ENCODE measurements at places on chromosomes 13 and 19.
A peak's percentile ranks its signal among the peaks of the same experiment; 100 is the strongest.

DNA sequence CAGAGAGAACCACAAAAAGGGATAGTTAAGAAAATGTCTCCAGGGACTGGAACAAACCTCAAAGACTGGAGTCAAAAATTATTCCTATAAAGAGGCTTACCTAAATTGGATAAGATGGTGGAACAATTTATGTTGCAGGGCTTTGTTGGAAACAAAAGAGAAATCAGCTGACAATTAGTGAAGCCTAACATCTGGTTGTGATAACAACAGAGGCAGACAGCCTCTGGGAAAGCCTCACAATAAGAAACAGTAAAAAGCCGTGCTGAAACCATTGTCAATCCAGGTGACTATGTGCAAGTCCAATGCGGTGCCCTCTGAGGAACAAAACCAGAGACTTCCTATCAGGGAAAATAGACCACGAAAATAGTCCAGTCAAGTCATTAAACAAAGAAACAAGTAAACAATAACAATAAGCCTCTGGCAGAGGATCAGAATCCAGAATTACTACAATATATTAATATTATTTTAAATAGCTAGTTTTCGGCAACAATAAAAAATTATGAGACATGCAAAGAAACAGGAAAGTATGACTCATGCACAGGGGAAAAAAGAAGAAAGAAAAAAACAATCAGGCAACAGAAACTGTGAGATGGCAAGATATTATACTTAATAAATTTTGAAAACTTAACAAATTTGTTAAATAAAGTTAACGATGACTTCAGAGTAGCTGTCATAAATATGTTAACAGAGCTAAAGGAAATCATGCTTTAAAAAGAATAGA lies 99.7 kb upstream of the RXFP2 start:
- DNase-seq = peak; percentile 69

GRCh38 chr19:11199517-11199916 lies 2.2 kb upstream of the KANK2 start:
- DNase-seq = no peak

GRCh38 chr19:19405971-19406877 lies 749 bp downstream of the GATAD2A start:
- DNase-seq = peak; percentile 51

GRCh38 chr13:48775285-48775684 lies 121.6 kb downstream of the CYSLTR2 start:
- no peak for DNase-seq

DNA sequence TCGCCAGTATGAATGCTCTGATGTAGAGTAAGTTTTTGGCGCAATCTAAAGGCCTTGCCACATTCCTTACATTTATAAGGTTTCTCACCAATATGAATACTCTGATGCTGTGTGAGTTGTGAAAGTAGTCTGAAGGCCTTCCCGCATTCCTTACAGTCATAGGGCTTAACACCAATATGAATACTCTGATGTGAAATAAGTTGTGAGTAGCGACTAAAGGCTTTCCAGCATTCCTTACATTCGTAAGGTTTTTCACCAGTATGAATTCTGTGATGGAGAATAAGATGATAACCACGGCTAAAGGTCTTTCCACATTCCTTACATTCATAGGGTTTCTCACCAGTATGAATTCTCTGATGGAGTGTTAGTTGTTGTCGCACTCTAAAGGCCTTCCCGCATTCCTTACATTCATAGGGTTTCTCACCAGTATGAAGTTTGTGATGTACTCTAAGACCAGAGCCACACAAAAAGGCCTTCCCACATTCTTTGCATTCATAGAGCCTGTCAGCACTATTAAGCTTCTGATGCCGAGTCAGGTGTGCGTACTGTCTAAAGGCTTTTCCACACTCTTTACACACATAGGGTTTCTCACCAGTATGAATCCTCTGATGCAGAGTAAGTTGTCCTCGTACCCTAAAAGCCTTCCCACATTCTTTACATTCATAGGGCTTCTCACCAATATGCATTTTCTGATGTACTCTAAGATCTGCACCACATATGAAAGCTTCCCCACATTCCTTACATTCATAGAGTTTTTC lies 14.1 kb upstream of the ZFP14 start:
- DNase-seq = no peak

All from cardiac fibroblast (primary cell).